ENCODE measurements at places on chromosomes 2 and 18. TPM values are rescaled to one million over a fixed set of nuclear protein-coding genes. Genes with fewer than 3 reads are reported as not detected.

GRCh38 chr2:175111200-175111657 lies 56.8 kb downstream of the ATF2 start:
- DNase-seq: no peak

DNA sequence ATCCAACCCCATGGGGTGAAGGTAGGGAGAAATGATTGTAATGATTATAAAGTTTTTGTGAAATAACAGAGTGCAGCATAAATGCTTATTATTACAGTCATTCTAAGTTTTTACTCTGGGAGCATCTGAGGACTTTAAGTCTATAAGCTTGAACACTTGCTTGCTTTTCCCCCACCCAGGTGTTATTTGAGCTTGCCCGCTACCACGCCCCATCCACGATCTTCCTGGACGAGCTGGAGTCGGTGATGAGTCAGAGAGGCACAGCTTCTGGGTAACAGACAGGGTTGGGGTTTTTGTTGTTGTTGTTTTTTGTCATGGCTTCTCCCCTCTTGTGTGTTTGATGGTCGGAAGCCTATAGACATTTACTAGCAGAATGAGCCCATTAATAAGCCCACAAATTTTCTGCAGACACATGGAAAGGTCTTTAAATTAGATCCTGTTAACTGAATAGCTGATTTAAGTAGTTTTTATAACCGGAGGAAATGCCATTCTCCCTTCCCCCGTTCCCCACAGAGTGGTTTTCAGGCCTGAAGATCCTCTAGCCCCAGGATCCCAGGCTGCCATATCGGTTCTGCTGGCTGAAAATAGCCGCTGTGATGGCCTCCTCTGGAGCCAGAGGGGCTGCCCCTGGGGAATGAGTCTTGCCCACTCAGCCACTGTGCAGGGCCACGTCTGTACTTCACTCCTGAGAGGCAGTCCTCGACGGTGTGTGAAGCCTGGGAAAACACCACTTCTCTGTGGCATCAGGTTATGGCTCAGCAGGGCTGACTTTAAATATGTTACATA lies 39.9 kb upstream of the ELOA2 start:
- no peak for DNase-seq

GRCh38 chr18:46253498-46253897 lies 149.3 kb downstream of the HAUS1 start:
- no peak for DNase-seq

DNA sequence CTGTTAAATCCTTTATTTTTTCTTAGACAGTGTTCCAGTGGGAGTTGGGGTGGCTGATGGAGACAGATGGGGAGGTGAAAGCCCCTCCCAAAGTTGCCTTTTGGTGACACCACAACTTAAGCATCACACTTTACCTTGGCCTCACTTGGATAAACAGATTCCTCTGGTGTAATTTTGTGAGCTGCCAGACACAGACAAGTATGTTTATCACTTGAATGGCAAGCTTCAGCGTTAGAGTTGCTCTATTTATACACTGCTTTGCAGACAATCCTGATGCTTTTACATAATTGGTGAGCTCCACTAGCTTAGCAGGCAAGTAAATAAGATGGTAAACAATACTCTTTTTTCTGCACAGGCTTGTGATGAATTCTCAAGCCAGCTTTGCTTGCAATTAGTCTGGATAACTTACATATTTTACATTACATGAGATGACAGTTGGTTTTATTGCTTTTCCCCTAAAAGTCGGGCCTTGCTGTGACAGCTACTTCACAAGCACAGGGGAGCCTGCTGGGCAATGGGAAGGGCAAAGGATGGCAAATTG lies 226.2 kb downstream of the SLC8A1 start:
- no peak for DNase-seq

GRCh38 chr2:160358046-160358445 lies 135.6 kb downstream of the RBMS1 start:
- no peak for DNase-seq

DNA sequence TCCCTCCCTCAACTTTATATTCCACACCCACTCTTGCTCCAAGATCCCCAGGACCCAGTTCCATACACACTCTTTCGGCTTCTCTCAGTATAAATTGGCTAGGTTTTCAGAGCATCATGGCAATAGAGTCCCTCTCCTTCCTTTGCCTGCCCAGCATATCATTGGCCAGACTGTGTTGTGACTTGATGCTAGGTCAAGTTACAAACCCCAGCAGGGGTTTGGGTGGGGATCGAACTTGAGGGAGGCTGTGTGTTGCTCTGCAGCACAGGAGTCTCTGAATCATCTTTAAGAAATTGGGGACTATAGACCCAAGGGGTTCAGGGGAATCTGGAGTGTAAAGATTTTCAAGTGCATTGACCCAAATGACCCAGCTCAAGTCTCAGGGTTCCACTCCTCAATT lies 477.5 kb upstream of the MEIS1 start:
- peak; percentile 45 for DNase-seq

GRCh38 chr2:176106581-176107539 lies at the start of gene HOXD11:
TSS of gene HOXD11 (plus strand) at chr2:176107280. CDS start at chr2:176107356, 76 bp downstream.
- no peak for DNase-seq

DNA sequence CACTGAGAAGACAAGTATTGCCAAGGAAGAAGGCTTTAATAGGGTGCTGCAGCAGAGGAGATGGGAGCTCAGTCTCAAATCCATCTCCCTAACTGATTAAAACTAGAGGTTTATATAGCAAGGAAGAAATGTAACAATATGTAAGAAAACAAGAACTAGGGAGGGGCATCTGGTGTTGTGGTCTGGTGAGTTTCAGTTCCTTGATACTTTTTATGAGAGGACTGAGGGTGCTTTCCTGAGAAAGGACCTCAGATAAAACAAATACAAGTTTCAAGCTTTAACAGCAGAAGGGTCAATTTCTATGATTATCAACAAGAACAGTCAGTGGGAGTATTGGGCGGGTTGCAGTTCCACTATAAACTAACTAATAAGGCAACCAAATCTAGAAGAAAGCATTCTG lies 1967.5 kb downstream of the SUCLG1 start:
- DNase-seq: no peak

DNA sequence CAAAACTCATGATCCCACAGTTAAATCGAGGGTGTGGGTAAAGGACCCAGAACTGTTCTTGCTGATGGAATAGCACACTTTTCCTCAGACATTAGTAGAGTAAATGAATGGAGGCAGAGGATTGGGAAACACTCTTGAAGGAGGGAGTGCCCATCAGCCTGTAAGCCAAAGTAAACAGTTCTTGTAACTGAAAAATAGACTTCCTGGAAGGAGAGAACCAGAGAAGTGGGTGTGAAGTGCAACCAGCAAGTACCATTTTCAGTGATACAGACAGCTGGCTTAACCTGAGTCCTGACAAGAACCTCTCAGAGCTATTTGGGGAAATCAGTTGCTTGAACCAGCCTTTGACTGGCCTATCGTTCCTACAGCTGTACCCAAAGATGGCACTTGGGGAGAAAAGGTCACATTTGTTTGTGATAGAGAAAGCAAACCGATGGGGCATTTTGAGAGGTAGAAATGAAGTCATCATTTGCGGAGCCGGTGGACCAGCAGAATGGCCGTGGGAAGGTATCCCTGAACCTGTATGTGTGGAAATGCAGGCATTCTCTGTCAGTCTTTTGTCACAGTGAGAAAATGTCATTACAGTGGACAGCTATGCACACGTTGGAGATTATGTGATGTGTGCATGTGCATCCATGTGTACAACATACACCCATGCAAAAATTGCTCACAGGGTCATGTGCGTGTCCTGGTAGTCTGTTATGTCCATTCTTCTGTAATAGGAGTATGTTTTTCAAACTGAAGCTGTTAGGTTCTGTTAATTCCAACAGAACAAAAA lies 17.8 kb downstream of the CRIM1 start:
- DNase-seq: no peak

DNA sequence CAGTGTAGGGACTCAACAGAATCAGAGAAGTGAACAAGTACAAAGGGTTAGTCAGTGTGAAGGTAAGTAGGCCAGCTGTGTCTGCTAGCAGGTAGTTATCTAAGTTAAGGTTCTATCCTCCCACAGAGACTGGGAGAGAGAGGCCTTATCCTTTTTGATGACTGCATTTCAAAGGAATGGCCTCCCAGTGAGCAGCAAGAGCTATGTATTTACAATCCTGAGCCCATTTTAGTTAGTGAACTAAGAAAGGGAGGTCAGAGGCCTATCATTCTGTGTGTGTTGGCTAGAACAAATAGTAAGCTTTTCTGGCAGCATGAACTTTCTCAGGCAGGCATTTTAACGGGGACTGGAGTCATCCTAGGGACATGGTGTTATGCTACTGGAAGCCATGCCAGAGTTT lies 182.9 kb downstream of the VWC2L start:
- peak; percentile 49 for DNase-seq

DNA sequence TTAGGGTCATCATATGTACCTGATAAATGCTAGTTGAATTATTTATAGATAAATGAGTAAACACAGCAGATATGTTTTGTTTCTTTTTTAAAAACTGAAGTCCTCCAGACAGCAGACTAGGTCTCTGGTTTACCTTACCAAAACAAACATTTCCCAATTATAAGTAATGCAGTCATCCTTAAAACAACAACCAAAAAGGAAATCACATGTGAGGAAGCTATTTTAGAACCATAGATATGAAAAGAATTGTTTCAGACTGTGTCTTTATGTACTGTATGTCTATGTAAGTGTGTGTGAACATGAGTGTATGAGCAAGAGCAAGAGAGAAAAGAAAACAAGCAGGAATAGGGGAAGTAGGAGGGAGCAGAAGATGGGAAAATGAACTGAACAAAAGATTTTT lies 441.0 kb downstream of the CPS1 start:
- no peak for DNase-seq

The TMEM17 gene
- 0.69 TPM for total RNA-seq

The ADD2 gene
- 170 TPM for total RNA-seq

The IL36B gene
- not detected for total RNA-seq

The ANKRD62 gene
- not detected for total RNA-seq

The TUBB8B gene
- total RNA-seq: 0.36 TPM

The ARPC2 gene
- 198 TPM for total RNA-seq

The SKOR2 gene
- 0.21 TPM for total RNA-seq
